K562 (cell line): ENCODE measurements at places on chromosomes 7 and 10. TPM values are rescaled to one million over a fixed set of nuclear protein-coding genes. Genes with fewer than 3 reads are reported as not detected.
A peak's percentile ranks its signal among the peaks of the same experiment; 100 is the strongest.

GRCh38 chr7:132819648-132820047 is 243.4 kb upstream of the PLXNA4 start:
- H3K27ac ChIP-seq = no peak overlapping the region
- H3K4me1 ChIP-seq = peaks cover 5% of the 10 kb centered on the region; the same call in 1 of the 3 replicates
- no peak overlapping the region for H3K4me3 ChIP-seq
- H3K27me3 ChIP-seq = no peaks in the 10 kb centered on the region
- no peak for DNase-seq

DNA sequence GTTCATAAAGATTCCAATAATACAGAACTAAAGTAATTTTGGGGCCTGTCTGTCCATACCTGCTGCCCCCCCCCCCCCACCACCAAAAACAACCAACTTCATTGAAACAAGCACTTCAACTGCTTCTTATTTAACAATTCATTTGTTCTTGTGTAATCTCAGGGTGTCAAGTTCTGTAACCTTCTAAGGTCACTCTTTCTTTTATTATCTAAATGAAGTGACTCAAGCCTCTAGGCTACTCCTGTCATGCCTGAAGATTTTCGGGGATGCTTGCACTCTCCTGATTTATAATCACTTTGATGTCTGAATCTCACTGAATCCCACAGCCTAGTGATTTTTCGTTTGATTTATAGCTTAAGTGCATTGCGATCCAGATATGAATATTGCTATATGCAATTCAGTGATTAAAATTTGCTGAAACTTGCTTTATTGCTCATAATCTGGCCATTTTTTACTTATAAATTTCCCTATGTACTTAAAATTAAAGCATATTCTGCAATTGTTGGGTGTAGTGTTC is 27.2 kb downstream of the GARIN1A start:
- no peak overlapping the region for H3K27ac ChIP-seq
- H3K4me3 ChIP-seq = no peak overlapping the region
- H3K27me3 ChIP-seq = peaks cover 10% of the 10 kb centered on the region; the same call in 1 of the 2 replicates
- H3K36me3 ChIP-seq = no peaks in the 10 kb centered on the region
- DNase-seq = no peak

DNA sequence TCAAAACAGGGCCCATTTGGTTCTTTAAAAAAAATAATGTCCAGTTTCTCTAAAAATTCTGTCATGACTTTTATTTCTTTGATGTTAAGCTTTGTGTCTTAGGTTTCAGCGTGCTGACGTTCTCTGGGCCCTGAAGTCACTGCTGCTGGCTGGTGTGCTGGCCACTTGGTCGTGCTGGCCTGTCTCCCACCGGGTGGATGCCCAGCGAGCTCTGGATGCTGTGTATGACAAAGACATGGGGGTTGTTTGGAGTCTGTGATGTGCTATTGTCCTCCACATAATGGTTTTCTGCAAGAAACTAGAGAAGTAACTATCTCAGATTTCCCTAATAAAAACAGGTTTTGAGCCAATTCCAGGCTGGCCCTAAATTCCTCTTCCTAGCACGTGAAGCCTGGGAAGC is 9.5 kb upstream of the IDI2 start:
- no peaks in the 10 kb centered on the region for H3K27me3 ChIP-seq
- no peak overlapping the region for H3K27ac ChIP-seq
- 0 out of 3 replicates have a peak, but pooled peaks cover 2% of the 10 kb centered on the region for H3K4me1 ChIP-seq
- no peak overlapping the region for H3K4me3 ChIP-seq
- H3K36me3 ChIP-seq = peaks cover 19% of the 10 kb centered on the region
- DNase-seq = no peak

DNA sequence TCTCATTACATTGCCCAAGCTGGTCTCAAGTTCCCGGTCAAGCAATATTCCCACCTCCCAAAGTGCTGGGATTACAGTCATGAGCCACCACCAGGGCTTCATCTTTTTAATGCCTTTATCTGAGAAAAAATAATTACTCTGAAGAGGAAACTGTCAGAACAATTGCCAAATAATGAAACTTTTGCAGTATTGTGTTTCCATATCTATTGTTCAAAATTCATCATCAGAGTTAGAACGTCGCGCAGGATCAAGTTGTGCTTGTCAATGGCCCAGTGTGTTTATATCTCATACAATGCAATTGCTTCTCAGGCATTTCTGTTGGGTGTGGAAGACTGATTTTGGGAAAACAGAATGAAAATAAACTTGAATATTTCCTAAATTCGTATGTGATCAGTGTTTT is 143.1 kb downstream of the ARID5B start:
- no peak overlapping the region for H3K4me3 ChIP-seq
- H3K36me3 ChIP-seq = no peaks in the 10 kb centered on the region
- H3K27me3 ChIP-seq = peaks cover 4% of the 10 kb centered on the region; the same call in 1 of the 3 replicates
- DNase-seq = no peak
- peaks cover 7% of the 10 kb centered on the region; the same call in 2 of the 3 replicates for H3K4me1 ChIP-seq

- peak overlapping the region; percentile 71 for H3K27ac ChIP-seq
- H3K4me3 ChIP-seq = no peak overlapping the region
- 0 out of 3 replicates have a peak, but pooled peaks cover 3% of the 10 kb centered on the region for H3K36me3 ChIP-seq
Measured at GRCh38 chr7:24923172-24923865, 56.7 kb downstream of the OSBPL3 start.

DNA sequence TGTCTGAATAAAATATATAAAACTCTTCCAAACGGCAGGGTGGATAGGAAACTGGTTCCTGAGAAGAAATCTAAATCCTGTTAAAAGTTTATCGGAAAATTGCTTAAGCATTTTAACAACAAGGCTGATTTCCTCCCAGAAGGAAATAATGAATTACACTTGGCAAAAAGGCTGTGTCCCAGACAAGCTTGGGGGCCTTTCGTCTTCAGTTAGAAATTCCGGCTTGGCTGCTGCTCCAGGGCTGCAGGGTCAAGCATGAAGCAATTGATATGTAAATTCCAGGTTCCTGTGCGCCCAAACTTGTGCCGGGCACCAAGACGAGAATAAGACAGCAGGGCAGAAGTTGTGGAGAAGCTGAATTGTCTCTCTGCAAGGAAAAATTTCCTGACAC is 38.0 kb upstream of the LBX1 start:
- no peak overlapping the region for H3K27ac ChIP-seq
- no peak overlapping the region for H3K4me3 ChIP-seq
- H3K36me3 ChIP-seq = no peaks in the 10 kb centered on the region

GRCh38 chr7:68725843-68726785 is 872.2 kb upstream of the AUTS2 start:
- H3K4me3 ChIP-seq = no peak overlapping the region
- H3K27ac ChIP-seq = no peak overlapping the region
- H3K36me3 ChIP-seq = no peaks in the 10 kb centered on the region
- DNase-seq = no peak
- H3K27me3 ChIP-seq = no peaks in the 10 kb centered on the region
- no peaks in the 10 kb centered on the region for H3K4me1 ChIP-seq

DNA sequence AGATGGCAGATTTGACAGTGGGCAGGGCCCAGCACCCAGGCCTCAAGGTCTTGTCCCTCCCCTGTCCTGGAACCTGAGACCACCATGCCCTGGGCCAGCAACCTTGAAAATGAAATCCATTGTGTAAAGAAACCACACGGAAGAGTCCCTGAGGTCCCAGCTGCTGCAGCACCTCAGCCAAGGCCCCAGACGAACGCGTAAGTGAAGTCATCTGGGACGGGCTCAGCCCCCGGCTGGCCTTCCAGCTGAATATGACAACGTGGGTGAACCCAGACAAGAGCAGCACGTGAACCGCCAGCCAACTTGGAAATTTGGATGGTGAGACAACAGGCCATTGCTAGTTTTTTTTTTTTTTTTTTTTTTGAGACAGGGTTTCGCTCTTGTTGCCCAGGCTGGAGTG is 70.3 kb downstream of the CYTH3 start:
- no peak overlapping the region for H3K27ac ChIP-seq
- H3K4me1 ChIP-seq = no peaks in the 10 kb centered on the region; the same call in 1 of the 2 replicates

GRCh38 chr10:1573334-1573969 is 163.9 kb downstream of the ADARB2 start:
- H3K36me3 ChIP-seq = no peaks in the 10 kb centered on the region
- H3K27me3 ChIP-seq = 0 out of 3 replicates have a peak, but pooled peaks cover 2% of the 10 kb centered on the region
- no peak overlapping the region for H3K4me3 ChIP-seq
- DNase-seq = no peak
- H3K4me1 ChIP-seq = no peaks in the 10 kb centered on the region

DNA sequence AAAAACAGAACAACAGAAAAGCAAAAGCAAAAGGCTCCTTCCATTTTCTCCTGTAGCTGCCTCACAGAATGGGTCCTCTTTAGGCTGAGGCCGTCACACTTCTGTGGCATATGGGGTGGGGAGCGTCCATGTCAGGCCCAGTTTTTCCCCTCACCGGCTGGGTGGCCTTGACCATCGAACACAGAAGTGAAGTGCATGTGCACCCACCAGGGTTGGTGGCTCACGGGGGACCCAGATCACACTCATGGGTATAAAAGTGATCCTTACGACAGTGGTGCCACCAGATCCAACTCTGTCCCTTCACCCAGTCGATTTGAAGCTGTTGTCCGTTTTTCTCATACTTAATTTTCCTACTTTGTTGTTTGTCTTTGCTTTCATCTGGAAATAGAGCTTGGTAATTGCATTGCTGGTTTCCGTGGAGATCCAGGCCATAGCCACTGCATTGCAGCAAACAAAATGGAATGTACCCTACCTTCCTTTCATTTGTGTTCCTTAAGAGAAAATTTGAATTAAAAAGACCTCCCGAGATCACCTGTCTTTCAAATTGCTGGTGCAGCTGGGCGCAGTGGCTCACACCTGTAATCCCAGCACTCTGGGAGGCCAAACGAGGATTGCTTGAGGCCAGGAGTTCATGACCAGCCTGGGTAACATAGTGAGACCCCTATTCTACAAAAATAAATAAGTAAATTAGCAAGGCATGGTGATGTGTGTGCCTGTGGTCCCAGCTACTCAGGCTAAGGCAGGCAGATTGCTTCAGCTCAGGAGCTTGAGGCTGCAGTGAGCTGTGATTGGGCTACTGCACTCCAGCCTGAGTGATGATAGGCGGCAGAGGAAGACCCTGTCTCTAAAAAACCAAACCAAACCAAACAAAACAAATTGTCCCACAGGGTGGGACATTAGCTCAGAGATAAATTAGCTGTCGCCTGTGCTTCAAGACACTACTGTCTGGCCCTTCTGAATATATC is 10.7 kb upstream of the GJD4 start:
- H3K4me1 ChIP-seq = no peaks in the 10 kb centered on the region
- H3K36me3 ChIP-seq = no peaks in the 10 kb centered on the region
- no peak for DNase-seq
- peaks cover 18% of the 10 kb centered on the region for H3K27me3 ChIP-seq
- no peak overlapping the region for H3K4me3 ChIP-seq

DNA sequence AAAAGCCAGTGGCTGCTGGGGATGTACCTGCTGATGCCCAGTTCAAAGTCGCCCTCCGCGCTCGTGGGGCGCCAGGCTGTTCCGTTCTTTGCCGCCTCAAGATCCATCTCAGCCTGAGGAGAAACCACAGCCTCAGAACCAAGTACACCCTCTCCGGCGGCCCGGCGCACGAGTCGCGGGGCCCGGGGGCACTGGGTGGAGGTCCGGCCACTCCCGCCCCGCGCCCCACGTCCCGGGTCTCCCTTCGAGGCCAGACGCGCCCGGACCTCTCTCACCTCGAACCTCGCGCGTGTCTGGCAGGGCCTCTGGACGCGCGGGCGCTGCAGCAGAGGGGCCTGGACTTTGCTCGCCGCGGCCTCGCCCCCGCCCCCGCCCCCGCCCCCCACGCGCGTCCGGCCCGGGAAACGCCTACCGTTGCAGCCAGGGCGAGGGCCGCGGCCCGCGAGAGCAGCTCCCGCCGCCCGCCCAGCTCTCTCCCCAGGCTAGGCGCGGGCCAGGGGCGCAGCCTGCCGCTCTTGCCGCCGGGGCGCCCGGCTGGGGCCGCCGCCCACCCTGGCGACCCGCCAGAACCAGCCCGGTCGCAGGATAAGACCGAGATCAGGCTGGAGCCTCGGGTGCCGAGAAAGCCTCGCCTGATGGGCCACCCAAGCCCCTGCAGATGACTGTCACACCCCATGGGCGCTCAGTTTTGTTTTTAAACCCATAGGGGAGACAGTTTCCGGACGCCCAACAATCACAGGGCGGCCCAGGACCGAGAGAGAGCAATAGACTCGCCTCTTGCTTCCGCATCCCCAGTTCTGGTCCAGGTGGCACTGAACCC is at the start of gene ABCB4:
TSS of gene ABCB4 (minus strand) at position 322 of the 820 bp plus-strand sequence. CDS start at position 107, 215 bp downstream.
- no peaks in the 10 kb centered on the region for H3K36me3 ChIP-seq
- peaks cover 16% of the 10 kb centered on the region; the same call in 2 of the 3 replicates for H3K27me3 ChIP-seq
- no peak within 1 kb of the TSS for H3K4me3 ChIP-seq
- DNase-seq = peak; percentile 24
- no peak within 1 kb of the TSS for H3K27ac ChIP-seq

DNA sequence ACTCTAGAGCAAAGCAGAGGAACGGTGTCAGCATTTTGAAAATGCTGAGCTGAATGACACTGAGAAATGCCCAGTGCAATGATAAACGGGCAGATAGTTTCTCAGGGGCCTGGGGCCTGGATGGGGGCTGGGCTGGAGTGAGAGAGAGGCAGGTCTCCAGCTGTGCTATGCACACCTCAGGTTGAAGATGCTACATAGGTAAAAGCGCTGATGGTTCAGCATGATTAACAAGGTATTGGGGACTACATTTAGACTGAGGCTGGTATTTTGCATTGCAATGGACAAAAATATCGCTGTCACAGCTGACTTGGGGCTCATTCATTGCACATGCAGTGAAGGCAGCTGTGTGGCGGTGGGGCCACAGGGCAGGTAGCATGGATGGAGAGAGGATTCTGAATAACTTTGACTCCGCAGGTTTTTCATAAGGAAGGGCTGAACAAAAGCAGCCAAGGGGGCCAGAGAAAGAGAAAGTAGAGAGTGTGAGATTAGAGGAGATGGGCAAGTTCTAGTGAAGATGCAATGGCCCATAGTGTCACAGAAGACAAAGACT is 290.8 kb upstream of the ZNF32 start:
- no peaks in the 10 kb centered on the region for H3K36me3 ChIP-seq
- DNase-seq = no peak
- H3K27ac ChIP-seq = no peak overlapping the region

GRCh38 chr10:73408978-73409521 is 4.8 kb downstream of the ANXA7 start:
- no peak overlapping the region for H3K27ac ChIP-seq
- no peaks in the 10 kb centered on the region for H3K27me3 ChIP-seq
- peaks cover 20% of the 10 kb centered on the region for H3K4me1 ChIP-seq
- H3K36me3 ChIP-seq = peaks cover 13% of the 10 kb centered on the region; the same call in 2 of the 3 replicates
- no peak overlapping the region for H3K4me3 ChIP-seq

Gene CPED1
- total RNA-seq = 290 and 301 TPM in 2 replicates

Gene MPP7
- 0.27 and 0.38 TPM in 2 replicates for total RNA-seq

Gene GALNT11
- 27.9 and 28.1 TPM in 2 replicates for total RNA-seq

Gene NCF1
- 0.29 TPM in 1 of 2 replicates, not detected in the other for total RNA-seq

Gene RBM17
- total RNA-seq = 144 and 145 TPM in 2 replicates

Gene PVRIG
- total RNA-seq = 0.64 TPM in 1 of 2 replicates, not detected in the other

Gene ZNF680
- total RNA-seq = 12.0 and 12.7 TPM in 2 replicates

Gene SSC4D
- total RNA-seq = 0.98 and 1.2 TPM in 2 replicates

Gene METTL27
- total RNA-seq = 0.42 and 0.73 TPM in 2 replicates

Gene TAS2R3
- total RNA-seq = 1.0 and 1.2 TPM in 2 replicates
